Left lobe of liver (tissue), 2 donors: ENCODE measurements at places on chromosomes 16 and 17.
A peak's percentile ranks its signal among the peaks of the same experiment; 100 is the strongest.

GRCh38 chr17:77074681-77075080 is 66.1 kb upstream of the SEC14L1 start:
- no peak for DNase-seq

DNA sequence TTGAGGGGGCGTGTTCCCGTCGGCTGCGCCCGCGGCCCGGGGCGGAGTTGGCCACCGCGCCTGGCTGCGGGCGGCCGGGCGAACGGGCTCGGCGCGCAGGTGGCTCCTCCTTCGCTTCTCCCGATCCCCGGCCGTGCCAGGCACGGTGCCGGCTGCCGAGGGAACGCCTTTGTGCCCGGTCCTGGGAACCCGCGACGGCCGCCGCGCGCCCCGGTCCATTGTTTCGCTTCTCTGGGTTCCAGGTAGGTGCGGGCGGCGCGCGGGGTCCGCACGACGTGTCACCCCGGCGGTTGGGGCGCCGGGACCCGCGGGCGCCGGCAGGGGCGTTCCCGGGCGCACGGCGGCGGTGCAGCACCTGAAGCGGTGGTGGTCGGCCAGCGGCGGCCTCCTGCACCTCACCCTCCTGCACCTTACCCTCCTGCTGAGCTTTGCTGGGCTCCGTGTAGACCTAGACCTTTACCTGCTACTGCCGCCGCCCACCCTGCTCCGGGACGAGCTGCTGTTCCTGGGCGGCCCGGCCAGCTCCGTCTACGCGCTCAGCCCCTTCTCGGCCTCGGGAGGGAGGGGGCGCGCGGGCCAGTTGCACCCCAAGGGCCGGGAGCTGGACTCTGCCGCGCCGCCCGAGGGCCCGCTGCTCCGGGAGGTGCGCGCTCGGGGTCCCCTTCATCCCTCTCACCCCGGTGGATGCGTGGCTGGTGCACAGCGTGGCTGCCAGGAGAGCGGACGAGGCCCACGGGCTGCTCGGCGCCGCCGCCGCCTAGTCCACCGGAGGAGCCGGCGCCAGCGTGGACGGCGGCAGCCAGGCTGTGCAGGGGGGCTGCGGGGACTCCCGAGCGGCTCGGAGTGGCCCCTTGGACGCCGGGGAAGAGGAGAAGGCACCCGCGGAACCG is 99.9 kb downstream of the EFCAB13 start:
- peak; percentile 64 for DNase-seq

GRCh38 chr16:57341062-57341440 is 17.5 kb upstream of the CCL22 start:
- no peak for DNase-seq

DNA sequence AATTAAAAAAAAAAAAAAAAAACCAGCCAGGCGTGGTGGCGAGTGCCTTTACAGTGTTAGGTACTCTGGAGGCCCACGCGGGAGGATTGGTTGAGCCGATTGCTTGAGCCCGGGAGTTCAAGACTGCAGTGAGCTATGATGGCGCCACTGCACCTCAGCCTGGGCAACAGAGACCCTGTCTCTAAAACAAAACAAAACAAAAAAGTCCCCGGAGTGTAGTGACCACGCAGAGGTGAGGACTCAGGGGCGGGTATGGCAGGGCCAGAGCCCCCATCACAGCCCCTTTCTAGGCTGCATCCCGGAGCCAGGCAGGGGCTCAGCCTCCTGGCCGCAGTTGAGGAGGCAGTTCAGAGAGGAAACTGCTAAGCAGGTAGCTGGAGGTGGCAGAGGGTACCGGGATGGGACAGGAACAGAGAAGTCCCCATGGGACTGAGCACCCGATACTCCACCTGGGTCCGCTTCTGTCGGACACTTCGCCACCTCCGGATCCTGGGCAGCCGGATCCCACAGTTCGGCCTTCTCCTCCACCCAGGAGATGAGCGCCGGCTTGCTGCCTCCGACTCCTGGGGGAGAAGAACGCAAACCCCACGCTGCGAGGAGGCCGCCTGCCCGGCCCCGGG is 800 bp downstream of the ZNF747 start:
- no peak for DNase-seq

GRCh38 chr17:78534492-78535272 is 42.5 kb downstream of the DNAH17 start:
- no peak for DNase-seq

DNA sequence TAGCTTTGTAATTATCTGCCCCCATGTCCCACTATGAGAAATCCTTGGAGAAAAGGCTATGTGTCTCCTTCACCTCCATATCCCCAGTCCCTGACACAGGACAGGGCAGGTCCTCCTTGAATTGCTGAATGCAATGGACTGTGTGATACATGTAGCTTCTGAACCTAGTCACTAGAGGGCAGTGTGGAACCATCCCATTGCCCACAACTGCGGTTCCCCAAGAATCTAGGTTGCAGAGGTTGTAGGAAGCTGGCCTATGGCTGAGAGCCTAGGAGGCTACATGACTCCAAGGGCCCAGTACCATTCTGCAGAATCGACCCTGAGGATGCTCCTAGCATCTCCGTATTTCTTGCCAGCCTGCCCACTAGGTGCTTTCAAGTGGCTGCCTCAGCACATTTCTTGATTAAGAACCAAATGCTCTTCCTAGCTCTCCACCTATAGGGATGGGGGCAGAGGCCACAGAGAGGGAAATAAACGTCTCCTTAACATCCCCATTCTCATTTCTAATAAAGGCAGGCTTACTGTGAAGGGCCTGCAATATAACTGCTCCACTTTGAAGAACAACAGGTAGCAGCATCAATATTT is 394.0 kb downstream of the CA10 start:
- peak; percentile 50 for DNase-seq

GRCh38 chr17:35183332-35183731 is 10.9 kb downstream of the SLC35G3 start:
- no peak for DNase-seq

DNA sequence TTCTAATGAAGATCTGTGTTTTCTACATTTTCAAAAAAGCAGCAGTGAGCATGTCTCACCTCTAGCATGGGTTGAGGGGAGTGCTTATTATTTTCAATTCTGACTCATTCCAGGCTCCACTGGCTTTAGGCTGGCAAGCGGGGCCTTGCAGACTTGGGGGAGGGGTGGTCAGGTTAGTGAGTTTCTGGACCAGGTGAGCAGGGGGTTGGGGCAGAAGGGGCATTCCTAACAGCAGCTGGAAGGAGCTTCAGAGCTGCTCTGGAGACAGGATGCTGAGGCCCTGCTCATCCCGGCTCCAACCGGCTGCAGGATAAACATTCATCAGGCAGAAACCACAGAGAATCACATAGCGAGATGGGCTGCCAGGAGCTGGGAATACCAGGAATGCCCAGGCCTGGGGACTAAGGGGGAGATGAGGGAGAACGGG is 10.5 kb upstream of the KRT19 start:
- no peak for DNase-seq

GRCh38 chr16:6643080-6643686 is 689.5 kb upstream of the RBFOX1 start:
- peak; percentile 46 for DNase-seq

GRCh38 chr16:83762141-83762991 is 45.4 kb upstream of the HSBP1 start:
- DNase-seq, result no peak

DNA sequence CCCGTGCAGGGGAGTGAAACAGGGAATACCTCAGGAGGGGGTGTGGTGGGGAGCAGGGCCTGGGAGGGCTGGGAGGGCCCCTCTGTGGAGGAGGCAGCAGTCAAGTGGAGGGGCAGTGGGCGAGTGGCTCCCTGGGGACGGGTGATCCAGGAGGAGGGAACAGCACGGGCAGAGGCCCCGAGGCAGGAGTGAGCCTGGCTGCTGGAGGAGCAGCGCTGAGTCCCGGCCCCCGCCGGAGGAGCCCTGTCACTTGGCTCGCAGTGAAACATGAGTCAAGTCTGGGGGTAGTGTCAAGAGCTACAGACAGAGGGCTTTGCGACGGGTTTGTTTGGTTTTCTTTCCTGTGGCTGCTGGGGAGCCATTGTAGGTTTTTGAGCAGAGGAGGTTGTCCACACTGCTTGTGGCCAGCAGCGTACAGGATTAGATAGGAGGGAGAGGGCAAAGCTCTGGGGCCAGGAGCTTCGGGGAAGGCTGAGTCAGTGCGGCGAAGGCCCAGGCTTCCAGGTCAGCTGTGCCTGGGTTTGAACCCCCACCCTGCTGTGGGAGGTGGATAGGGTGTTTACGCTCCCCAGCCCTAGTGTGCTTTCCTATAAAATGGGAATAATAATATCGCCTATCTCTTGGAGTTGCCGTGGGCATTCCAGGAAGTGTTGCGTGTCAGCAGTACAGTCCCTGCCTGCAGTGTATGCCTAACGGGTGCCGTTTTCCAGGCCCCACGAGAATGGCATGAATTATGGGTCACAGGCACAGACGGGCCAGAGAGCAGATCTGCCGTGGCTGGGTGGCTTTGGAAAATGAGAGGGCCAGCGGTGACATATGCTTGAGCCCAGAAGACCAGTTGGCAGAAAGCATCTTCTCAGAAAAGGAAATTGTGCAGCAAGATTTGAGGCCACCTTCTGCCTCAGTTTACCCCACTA is 115.9 kb upstream of the CIBAR2 start:
- no peak for DNase-seq

- no peak for DNase-seq
Measured at GRCh38 chr17:67323445-67323844, 42.9 kb downstream of the PSMD12 start.

DNA sequence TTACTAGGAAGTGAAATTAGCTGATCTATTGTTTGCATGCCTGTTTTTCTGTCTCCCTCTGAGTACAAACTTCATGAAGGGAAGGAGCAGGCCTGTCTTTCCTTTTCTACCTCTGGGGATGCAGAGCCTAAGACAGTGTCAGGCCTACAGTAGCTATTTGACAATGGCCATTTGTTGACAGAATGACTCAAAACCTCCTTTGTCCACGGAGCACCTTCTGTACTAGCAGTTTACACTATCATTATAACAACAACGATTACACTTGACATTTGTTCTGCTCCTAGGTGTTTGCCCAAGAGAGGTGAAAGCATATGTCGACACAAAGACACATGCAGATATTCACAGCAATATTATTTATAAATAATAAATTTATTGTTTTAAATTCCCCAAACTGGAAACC is 132.3 kb upstream of the IRX3 start:
- no peak for DNase-seq

GRCh38 chr16:86533767-86534351 is 21.2 kb downstream of the MTHFSD start:
- DNase-seq, result no peak

- no peak for DNase-seq
Measured at GRCh38 chr16:84498859-84499620, 5.4 kb downstream of the MEAK7 start.

DNA sequence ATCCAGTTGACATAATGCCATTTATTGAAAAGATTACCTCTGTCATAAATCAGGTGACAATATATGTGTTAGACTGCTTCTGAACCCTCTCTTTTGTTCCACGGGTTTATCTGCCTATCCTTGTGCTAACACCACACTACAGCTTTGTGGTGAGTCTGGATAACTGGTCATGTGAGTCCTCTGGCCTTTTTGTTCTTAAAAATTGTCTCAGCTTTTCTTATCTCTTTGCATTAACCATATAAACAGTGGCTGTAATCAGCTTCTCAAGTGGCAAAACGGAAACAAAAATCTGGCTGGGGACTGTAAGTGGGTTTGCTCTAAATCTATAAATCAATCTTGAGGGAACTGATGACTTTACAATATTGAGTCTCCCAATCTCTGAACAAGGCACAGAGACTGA is 44.6 kb downstream of the STX8 start:
- no peak for DNase-seq

- DNase-seq, result no peak
Measured at GRCh38 chr16:80682421-80683070, 121.9 kb downstream of the CDYL2 start.

GRCh38 chr17:77032929-77033328 is 107.8 kb upstream of the SEC14L1 start:
- no peak for DNase-seq

- no peak for DNase-seq
Measured at GRCh38 chr17:29833801-29834200, 96.2 kb downstream of the SSH2 start.

GRCh38 chr16:56841233-56841632 is 23.8 kb upstream of the SLC12A3 start:
- no peak for DNase-seq

- DNase-seq, result no peak
Measured at GRCh38 chr16:65406933-65407332, 285.1 kb upstream of the CDH11 start.

GRCh38 chr16:81600275-81600674 is 155.7 kb downstream of the CMIP start:
- DNase-seq, result no peak

DNA sequence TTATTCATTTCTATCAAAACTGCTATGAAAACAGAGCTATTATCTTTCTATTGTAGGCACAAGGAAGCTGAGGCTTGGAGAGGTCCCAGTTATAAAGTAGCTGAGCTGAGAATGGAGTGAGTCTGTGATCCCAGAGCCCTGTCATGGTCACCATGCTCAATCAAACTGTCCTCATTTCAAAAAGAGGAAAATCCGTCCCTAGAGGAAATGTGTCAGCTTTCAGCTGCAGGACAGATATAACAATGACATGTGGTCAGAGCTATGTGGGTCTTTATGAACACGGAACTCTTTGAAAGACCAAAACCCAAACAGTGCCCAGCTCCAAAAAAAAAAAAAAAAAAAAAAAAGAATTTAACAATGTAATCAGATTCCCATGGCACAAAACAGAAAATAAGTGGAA is 266.1 kb downstream of the XYLT1 start:
- DNase-seq, result no peak

GRCh38 chr17:38672788-38673706 is 1.7 kb downstream of the EPOP start:
- peak; percentile 54 for DNase-seq

DNA sequence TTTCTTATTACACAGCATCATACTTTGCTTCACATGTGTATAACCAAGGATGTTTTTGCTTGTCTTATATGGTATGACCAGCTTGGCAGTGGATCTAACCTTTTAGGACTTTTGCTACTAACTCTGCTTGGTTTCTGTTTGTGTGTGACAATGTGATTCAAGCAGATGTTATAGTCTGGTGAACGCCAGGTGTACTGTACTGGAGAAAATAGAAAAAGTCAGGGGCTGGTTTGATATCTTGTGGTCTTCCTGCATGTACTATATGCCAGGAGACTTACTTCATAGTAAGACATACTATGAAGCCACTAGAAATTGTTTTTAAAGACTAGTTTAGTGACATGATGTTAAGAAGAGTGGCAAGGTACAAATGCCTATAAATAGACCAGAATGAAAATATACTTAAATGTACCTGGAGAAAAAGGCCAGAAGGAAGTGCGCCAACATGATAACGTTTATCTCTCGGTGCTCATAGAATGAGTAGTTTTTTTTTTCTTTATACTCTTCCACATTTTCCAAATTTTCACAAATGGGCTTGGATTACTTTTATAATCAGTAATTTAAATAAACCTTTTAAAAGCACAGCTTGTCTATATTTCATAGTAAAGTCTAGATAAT is 112.3 kb downstream of the PRKCA start:
- DNase-seq, result no peak

- DNase-seq, result peak; percentile 15
Measured at GRCh38 chr16:66647866-66648265, 43.4 kb downstream of the CMTM3 start.

- no peak for DNase-seq
Measured at GRCh38 chr16:1310832-1311200, 1.4 kb downstream of the UBE2I start.

- DNase-seq, result no peak
Measured at GRCh38 chr16:62965831-62966230, 929.6 kb upstream of the CDH8 start.

- DNase-seq, result peak; percentile 65
Measured at GRCh38 chr17:72976971-72977770, 115.3 kb downstream of the SLC39A11 start.
